ENCODE measurements at places on chromosomes 2 and 18. TPM values are rescaled to one million over a fixed set of nuclear protein-coding genes. Genes with fewer than 3 reads are reported as not detected.

DNA sequence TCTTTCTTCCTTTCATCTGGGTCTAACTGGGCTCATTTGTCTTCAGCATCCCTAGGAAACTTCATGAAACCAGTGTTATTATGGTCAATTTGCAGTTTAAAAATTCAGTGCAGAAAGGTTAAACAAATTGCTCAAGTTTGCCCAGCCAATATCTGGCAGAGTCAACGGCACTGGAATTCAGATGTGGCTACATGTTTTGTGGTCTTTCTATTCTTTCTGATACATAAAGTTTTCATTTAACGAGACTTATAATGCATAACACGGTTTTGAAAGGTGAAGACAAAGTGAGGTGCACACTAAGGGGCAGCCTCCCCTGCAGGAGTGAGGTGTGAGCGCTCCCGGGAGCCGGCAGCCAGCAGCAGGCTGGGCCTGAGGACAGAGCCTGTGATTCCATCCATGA, 164.6 kb downstream of the RTP5 start:
- DNase-seq: no peak

DNA sequence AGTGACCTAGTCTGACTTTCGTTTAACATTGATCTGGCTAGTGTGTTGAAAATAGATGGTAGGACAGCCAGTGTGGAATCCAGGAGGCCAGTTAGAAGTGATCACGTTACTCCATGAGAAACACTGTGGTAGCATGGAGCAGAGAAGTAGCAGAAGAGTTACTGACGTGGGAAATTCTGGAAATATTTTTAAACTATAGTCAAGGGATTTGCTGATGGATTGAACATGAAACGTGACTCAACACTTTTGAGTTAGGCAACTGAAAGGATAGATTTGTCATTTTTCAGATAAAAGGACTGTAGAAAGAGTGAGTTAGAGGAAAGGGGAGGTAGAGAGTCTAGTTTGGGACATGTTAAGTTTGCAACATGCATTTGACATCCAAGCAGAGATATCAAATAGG, 130.4 kb downstream of the IRS1 start:
- no peak for DNase-seq

GRCh38 chr2:201855356-201855755, 49.0 kb downstream of the CDK15 start:
- no peak for DNase-seq

GRCh38 chr18:73724958-73725357, 422.7 kb downstream of the FBXO15 start:
- no peak for DNase-seq

DNA sequence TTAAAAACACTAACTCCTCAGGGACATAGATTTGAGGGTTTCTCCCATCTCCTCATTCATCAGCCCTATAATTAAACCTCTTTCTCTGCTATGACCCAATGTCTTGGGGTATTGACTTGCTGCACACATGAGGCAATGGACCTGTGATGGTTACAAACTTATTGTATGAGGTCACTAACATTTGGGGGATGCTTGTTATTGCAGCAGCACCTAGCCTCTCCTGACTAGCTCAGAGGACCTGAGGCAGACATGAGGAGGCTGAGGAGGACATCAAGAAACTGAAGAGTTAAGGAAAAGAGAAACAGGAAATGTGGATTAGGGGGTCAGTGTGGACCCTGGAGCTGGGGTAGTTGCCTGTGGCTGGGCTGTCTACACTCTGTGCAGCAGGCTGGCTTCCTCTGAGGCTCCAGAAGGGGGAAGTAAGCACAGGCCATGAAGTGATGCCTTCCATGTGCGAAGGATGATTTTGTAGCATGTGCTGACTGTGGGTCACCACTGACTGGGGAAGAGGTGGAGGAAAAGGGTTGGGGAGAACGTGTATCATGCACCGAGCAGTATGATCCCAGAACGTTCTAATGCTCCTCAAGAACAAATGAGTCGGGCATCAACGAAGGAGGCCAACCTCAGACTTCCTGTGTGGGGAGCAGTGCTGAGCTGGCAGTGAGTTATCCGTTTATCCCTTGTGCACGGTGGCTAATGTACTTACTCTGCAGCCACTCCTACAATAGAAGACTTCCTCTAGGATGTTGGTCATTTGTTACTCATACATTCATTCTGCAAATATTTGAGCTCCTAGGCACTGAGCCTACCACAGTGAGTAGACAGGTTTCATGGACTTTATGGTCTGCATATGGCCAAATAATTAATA, 42.1 kb upstream of the RFX8 start:
- DNase-seq: no peak

DNA sequence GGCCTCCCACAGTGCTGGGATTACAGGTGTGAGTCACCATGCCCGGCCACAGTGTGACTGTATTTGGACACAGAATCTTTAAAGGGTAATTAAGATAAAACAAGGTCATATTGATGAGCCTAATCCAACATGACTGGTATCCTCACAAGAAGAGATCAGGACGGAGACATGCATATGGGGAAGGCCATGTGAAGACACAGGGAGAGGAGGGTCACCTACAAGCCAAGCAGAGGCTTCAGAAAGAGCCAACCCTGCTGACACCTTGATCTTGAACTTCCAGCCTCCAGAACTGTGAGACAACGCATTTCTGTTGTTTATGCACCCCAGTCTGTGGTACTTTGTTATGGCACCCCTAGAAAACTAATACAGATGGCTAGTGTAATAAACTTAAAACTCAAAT, 72.4 kb downstream of the REV1 start:
- DNase-seq: no peak

GRCh38 chr18:13804305-13804704, 19.6 kb upstream of the MC5R start:
- no peak for DNase-seq

- peak; percentile 21 for DNase-seq
These were observed 448.3 kb downstream of the ARHGAP15 start for GRCh38 chr2:143577489-143577888.

DNA sequence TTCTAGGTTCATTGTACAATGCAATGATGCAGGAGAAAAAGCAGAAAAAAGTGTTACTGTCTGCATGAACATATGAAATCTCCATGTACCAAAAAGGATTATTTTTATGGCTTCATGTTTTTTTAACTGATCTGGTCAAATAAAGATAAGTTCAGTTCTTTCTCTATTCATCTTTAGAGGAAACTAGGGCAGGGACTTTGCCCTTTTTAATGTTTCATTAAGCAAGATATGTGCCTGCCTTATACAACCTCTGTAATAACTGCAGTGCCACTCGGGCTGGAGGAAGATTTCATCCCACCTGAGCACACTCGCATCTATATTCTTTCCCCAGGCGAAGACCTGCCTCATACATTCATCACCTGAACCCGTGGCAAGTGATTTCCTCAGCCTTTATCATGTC, 157.9 kb upstream of the DDX18 start:
- DNase-seq: no peak

DNA sequence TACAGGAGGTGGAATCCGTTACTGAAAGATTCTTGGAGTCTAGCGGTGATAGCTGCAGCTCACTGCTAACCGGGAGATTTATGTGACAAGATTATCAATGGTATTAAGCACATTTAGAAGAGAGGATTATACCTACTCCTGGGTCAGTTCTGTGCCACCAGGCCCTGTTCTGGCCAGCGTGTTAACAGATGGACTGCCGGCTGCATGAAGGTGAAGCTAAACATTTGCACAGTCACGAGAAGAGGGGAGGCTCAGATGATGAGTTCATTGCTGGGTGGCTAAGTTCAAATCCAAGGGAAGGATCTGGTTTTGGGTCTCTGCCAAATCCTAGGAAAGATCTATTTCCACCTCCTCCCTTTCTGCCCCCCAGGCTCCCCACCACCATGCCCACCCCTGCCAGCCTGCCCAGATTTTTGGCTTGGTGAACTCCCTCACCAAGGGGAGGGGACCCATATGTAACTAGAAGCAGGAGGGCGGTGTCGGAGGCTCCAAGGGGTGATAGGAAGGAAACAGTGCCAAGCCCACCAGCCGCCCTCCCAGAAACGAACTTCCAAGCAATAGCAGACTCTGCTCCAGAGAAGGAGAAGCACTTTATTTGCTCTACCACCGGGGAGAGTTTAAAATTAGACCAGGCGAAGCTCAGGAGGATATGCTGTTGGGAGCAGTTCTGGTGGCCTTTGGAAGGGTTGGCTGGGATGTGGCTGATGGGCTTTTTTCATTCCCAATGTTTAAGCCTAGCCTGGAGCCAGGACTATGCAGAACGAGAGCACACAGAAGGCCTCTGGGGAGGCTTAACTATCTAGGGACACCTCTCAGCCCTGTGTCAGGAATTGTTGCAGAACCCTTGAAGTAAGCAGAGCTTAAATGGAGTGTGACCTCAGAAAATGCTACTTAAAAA, 200.5 kb downstream of the KLHL29 start:
- no peak for DNase-seq

GRCh38 chr18:24432618-24433017, 6.1 kb downstream of the IMPACT start:
- no peak for DNase-seq

DNA sequence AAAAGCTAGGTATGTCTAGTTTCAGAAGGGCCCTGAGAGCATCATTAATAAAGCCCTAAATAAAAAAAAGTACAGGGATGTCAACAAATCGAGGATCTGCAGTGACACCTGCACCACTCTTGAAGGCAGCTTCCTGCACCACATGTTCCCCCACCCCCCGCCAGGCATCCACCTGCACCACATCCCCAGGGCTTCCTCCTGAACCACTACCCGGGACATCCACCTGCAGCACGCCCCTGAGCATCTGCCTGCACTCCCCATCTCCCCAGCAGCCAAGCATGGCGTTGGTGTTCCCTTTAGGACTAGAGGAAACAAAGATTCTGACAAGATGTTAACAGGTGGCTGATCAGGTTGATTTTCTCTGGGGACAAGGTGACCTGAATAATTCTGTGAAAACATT, 55.2 kb downstream of the DLGAP1 start:
- DNase-seq: peak; percentile 48

DNA sequence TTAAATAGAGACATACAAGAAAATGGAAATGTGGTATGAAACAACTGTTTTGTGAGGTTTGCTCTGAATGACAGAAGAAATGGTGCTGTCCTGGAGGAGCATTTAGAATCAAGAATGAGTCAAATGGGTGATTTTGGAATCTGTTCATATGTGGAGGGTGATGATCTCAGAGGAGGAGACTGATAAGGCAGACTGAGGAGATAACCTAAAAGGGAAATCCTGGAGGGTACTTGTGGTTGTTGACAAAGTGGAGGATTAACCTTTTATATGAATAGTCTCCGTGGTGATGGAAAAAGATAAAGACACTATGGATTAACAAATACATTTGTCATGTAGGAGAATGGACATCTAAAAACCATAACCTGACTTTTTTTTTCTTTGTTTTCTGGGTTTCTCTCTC, 74.1 kb downstream of the MMADHC start:
- DNase-seq: no peak

DNA sequence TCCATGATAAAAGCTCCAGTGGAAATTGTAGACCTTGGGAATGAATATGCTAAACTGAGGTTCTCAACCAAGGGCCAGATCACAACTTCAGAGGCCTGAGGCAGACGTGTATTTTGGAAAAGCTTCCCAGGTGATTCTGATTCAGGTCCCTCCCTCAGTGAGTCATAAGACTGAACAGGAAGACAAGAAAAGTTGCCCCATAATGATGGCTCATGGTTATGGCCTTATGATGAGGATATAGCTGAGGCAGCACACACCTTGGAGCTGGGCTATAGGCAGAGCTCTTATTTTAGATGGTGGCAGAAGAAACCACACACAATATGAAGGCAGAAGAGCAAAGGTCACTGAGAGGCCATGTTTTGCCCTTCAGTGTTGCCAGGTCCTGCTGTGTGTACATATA, 9.6 kb downstream of the ANTXR1 start:
- DNase-seq: no peak

DNA sequence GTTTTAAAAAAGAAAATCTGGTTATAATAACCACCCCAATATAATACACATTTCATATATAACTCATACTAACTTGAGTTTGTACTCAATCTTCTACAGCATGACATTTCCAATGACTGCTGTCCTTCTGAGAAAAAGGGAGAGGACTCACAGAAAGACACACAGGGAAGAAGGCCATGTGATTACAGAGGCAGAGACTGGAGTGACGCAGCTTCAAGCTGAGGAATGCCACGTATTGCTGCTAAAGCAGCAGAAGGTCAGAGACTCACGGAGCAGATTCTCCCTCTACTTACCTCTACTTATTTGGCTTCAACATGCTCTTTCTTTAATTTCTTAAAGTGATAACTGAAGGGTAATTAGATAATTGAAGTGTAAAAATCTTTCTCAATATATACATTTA, 753.5 kb upstream of the PKDCC start:
- peak; percentile 31 for DNase-seq

GRCh38 chr18:77063260-77063659, 69.3 kb downstream of the MBP start:
- DNase-seq: peak; percentile 35

GRCh38 chr2:220940646-220941045, 631.5 kb downstream of the EPHA4 start:
- no peak for DNase-seq

GRCh38 chr2:138432971-138433370, 68.6 kb upstream of the SPOPL start:
- no peak for DNase-seq

DNA sequence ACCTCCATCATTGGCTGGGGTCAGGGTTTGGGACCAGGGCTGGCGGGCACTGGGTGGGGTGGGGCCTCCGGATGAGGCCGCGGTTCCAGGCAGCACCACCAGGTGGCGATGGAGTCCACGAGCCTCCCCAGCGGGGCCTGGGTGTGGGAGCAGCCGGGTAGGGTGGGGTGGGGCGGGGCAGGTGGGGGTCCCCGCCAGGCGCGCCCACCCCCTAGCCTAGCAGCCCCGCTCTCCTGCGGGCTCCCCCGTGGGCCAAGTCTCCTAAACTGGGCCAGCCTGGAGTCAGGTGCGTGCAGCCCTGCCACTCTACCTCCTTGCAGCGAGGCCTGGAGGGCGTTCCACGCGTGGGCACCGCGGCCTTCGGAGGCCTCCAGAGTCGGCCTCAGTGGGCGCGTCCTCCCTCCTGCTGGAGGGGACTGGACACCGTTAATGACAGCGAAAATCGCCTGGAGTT, 187.5 kb downstream of the TWIST2 start:
- peak; percentile 73 for DNase-seq

SPHKAP gene
- 0.04 TPM for total RNA-seq

LRRC30 gene
- not detected for total RNA-seq

WDR35 gene
- total RNA-seq: 24.2 TPM

SLC5A7 gene
- total RNA-seq: 0.17 TPM

IGFBP5 gene
- 0.74 TPM for total RNA-seq

PLB1 gene
- not detected for total RNA-seq

DTNA gene
- 25.1 TPM for total RNA-seq

DCC gene
- total RNA-seq: 0.70 TPM

Measured in GM23338 (cell line).